ENCODE measurements at places on chromosomes 1 and 21.

GRCh38 chr1:227796359-227796915 lies 19.0 kb upstream of the PRSS38 start:
- DNase-seq = no peak

- no peak for DNase-seq
Observed at GRCh38 chr21:45318146-45318555, 30.5 kb upstream of the POFUT2 start.

- no peak for DNase-seq
Observed at GRCh38 chr1:100445565-100445964, 92.4 kb upstream of the GPR88 start.

DNA sequence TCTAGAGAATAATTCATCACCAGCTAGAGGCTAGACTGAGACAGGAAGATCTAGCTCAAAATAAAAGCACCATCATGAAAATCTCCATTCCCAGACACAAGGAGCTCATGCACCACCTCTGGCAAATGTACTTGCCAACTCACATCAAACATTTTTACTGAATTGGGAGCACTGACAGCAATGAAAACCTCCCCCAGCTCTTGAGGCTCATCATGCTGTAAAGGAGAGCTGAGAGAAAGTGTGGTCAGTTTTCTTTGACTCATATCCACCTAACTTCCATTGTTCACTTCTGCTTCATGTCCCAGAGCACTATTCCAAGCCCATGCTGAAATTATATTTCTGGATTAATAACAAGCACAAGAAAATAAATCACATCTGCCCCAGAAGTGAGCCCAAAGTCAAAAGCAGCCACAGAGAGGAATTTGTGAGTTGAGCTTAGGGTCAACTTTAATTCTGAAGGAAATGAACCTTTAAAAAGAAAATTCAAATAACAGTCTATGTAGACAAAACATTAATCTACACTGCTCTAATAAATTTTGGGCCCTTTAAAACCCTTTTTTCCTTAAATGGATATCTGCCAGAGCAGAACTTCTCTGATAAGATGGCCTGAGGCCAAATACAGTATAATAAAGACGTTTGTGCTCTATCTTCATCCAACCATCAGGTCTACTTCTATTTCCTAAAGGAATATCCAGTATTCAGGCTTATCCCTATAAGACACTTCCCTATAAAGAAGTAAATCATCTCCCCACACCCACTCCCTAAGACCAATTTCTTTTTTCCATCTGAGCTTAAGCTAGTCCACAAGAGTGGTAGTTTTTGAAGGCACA lies 85.9 kb upstream of the ADAM30 start:
- DNase-seq = no peak

DNA sequence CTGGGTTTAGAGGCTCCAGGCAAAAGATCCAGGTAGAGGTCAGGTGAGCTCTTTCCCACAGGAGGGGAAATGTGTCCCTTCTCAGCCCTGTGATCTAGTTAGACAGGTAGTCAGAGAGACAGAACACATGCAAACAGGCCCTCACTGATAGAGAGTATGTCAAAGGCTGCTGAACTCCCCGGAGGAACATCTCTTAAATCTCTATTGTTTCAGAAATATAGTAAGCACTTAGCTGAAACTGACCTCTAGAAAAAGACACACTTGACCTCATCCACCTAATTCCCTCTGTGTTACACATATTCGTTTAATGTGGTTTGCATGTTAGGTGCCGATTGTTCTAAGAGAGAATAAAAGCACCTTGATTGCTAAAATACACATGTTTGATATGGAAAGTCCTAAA lies 23.3 kb downstream of the SUSD4 start:
- no peak for DNase-seq

- DNase-seq = no peak
Observed at GRCh38 chr1:173666646-173667045, 3.0 kb downstream of the ANKRD45 start.

- DNase-seq = no peak
Observed at GRCh38 chr1:56923201-56923600, 42.6 kb downstream of the C8B start.

DNA sequence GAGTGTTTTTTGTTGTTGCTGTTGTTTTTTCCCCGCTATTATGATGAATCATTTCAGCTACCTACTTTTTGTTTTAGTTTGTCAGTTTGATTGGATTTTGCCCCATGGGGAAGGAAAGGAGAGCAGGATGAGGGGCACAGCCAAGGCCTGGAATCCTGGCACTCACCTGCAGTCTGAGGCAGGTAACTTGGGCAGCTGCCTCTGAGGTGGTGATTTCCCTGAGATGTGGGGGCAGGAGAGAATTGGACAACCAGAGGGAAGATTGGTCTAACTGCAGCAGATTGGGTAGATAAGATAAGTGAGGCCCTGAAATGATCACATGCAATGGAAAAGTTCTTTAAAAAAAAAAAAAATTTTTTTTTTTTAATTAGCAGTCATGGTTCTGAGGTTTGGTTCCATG lies 1.5 kb upstream of the LAX1 start:
- DNase-seq = no peak

GRCh38 chr21:45892916-45893739 lies 88.4 kb upstream of the COL6A1 start:
- no peak for DNase-seq

- DNase-seq = no peak
Observed at GRCh38 chr1:116284819-116285390, 88.1 kb upstream of the ATP1A1 start.

GRCh38 chr1:158457246-158457645 lies 4.4 kb upstream of the OR10K1 start:
- no peak for DNase-seq

DNA sequence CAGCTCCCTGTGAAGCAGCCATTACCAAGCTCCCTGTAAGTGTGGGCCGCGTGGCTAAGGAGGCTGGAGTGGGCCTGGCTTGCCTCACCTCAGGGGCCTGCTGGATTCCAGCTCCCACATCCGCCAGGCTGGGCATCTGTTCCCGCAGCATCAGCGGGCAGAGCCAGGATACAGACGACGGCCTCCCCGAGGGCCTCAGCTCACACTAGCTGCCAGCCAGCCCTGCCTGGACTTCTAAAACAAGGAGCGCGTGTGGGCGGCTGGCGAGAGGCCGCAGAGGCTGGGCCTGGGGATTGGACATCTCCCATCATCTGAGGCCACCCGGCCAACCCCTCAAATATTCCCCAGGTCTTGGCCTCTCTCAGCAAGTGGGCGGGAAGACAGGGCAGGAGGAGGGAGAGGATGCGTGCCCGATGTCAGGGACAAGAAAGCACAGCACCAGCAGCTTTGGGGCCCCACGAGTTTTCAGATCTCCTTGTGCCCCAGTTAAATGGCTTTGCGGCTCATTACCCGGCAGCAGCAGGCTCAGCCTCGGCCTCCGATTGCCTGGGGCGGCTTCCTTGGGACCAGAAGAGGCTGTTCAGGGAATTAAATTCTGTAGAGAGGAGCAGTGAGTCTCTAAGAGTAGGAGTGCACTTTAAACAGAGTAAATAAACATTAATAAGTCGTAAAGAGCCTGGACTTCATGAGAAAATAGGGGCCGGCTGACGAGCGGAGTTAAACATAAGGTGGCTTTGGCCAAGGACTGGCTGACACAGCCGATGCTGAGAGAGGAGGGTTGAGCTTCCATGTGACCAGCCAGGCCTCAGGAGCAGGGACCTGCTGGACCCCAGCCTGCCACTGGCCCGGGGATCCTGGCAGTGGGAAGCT lies 208.9 kb upstream of the C1orf174 start:
- DNase-seq = no peak
